T-helper 22 cell (primary cell): ENCODE measurements at places on chromosomes 11 and 22.

GRCh38 chr11:83349296-83349695 is 63.1 kb upstream of the CCDC90B start:
- no peak for DNase-seq

GRCh38 chr11:131593301-131593700 is 222.9 kb downstream of the NTM start:
- DNase-seq = no peak

DNA sequence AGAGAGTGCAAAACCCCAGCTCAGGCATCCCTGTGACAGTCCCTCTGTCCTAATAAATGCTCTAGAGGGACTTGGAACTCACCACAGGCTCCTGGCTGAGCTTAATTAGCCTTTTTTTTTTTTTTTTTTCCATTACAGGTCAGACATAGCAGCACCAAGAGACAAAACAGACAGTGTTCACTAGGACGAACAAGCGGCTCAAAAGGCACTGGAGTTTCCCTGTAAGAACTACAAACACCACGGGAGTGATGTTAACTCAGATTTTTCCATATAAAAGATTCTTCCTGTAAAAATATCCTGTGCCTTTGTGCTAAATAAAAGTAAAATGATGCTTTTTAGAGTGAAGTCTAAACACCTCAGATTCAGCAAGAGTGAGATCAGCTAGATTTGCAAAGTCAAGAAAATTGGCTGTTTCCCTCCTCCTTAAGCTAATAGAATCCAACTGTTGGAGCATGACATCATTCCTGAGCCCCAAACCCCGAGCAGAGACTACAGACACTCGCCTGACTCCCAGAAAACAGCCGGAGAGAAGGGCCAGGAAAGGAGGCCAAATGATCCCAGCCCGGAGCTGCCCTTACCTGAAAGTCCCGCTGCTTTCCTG is 101.0 kb upstream of the AKIP1 start:
- DNase-seq = no peak

DNA sequence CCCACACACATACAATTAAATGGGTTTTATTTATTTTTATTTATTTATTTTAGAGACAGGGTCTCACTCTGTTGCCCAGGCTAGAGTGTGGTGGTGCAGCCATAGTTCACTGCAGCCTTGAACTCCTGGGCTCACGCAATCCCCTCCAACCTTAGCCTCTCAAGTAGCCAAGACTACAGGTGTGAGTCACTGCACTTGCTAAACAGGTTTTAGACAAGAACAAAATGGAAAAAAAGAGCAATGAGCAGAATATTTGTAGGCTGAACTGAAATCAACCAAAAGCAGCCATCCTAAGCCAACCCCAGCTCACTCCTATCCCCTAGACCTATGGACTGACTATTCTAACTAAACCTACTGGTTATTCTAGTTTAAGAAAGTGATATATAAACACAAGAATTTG is 37.8 kb downstream of the MRE11 start:
- no peak for DNase-seq

- no peak for DNase-seq
Measured at GRCh38 chr22:23233084-23233531, 52.8 kb downstream of the BCR start.

DNA sequence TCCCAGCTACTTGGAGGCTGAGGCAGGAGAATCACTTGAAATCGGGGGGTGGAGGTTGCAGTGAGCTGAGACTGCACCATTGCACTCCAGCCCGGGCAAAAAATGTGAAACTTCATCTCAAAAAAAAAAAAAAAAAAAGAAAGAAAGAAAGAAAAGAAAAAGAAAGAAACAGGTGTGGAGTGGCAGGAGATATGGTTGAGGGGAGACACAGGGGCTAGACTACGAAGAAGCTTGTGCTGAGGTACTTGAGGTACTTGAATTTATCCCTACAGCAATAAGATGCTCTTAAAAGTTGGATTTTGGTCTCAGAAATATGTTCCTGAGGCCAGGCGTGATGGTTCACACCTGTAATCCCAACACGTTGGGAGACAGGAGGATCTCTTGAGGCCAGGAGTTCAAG is 2.2 kb upstream of the MAJIN start:
- no peak for DNase-seq

GRCh38 chr11:35725885-35726284 is 63.3 kb downstream of the TRIM44 start:
- DNase-seq = no peak

DNA sequence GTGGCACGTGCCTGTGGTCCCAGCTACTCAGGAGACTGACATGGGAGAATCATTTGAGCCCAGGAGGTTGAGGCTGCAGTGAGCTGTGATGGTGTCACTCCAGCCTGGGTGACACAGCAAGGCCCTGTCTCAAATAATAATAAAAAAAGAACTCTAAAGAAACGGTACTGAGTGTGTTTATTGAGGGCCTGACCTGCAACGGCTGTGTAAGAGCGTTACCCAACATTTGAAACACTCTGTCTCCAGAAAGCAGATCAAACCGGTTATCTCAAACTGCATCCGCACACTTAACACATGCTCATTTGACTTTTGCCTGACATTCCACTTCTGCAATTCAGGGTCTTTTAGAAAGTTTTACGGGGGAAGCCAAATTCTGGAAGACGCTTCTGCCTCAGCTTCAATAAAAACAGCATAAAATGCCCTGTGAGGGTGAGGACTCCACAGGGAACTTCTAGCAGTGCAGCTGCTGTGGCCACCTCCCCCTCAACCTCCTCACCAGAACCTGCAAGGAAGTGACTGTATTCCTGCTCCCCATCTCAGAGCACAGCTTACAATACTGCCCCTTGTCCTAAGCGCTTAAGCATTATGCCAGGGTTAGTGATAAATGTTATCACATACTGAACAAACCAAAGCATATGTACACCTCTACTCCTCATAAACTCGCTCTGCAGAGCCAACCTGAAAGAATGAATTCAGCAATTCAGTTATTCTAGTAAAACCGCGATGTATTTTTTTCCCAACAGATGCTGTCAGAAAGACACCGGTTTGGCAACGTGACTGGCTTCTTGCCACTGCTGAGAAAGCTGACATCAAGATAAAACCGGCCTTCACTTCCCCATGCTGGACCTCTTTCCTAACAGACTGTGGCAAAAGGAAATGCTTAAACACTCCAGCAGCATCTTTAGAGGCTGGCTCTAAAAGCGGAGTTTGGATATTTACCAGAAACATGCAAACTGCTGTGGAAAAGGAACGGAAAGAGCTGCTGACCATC is 52.2 kb downstream of the PRDM10 start:
- DNase-seq = no peak

DNA sequence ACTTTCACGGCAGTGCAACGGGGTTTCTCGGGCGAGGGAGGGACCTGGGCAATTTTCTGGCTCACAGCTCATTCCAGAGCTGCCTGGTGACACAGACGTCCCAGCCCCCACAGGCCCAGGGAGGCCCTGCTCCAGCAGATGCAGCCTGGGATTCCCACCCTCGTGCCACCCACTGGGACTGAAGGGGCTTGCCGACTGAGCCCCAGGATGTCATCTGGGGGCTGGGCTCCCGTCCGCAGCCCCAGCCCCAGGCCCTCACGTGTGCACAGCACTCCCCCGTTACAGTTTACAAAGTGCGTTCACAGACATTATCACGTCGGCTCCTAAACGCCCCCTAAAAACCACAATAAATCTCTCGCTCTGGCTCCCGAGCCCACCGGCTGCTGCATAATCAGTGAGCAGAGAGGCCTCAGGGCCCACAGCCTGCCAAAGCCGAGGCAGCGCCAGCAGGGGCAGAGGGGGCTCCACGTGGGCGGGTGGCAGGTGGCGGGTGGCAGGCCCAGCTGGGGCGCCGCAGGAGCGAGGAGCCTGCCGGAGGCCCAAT is 76.9 kb upstream of the TCF20 start:
- DNase-seq = no peak

- no peak for DNase-seq
Measured at GRCh38 chr11:84419616-84420015, 1133.4 kb upstream of the CCDC90B start.

DNA sequence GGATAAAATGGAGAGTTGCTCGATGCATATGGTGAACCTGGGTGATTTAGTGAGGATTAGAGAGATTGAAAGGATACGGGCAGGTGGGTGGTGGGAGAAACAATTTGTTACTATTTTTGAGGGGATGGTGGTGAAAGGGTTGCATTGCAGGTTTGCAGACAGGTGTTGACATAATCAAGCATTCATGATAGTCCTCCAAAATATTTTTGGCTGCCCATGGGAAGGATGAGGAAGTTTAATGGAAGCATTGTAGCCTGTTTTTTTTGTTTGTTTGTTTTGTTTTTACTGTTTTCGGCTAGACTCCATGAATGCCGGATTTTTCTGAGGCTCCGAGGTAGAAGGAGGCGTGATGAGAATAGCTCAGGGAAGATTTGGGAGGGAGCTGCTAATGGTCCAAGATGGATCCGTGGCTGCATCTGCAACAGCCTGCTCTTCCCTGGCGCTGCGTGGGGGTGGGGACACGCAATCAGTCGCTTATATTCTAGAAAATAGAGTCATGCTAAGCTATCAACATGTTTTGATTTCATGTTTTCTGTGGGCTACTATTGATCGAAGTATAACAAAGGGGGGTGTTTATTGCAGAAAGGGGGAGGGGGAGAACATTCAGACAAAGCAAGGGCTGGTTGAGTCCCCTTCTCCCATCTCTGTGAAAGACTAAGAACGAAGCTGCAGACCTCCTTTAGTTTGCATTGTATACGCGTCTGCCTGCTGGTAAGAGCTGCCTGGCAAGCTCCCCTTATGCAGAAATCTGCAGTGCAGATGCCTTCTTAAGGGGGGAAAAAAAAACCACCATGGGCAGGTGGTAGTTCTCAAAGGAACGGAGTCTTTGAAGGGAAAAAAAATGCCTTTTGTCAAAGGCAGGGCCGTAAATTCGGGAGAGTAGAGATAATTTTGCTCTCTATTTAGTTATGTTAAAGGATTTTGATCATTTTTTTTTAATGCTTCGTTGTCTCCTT is 1.0 kb downstream of the RTN3 start:
- no peak for DNase-seq

GRCh38 chr11:120859552-120860295 is 164.2 kb upstream of the TBCEL start:
- no peak for DNase-seq

DNA sequence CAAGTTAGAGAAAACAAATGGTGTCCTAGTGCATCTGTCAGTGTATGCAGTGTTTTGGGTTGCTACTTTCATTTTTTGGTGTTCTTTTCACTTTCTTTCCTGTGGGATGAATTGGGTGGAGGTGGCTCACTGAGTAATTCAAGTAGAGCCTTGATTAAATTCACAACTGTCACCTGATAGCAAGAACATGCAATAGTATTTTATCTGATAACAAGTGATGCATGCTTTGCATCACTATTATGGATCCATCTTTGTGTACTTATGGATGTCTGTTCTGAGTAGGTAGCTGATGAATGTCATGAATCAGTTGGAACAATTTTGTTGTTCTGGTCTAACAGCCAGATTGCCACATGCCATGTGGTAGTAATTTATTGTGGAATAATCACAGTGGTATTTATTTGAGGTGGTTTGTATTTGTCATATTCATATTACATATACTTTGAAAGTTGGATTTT is 87.5 kb downstream of the DDX10 start:
- DNase-seq = no peak

- no peak for DNase-seq
Measured at GRCh38 chr11:16114431-16114830, 241.9 kb downstream of the SOX6 start.

DNA sequence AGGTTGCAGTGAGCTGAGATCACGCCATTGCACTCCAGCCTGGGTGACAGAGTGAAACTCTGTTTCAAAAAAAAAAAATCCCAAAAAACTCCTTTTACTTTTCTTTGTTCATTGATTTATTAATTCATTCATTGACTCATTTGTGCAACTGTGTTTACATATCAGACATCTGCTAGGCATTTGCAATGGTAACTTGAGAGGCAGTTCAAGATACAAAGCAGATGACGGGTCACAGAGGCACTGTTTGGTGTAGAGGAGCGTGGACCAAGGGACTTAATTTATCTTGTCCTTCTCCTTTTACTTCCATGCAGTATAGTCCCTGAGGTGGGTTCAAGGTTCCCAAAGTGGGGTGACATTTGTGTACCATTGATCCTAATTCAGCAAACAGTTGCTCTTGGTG is 71.4 kb downstream of the KIAA1671 start:
- no peak for DNase-seq

- no peak for DNase-seq
Measured at GRCh38 chr11:15816260-15816871, 540.0 kb downstream of the SOX6 start.

GRCh38 chr11:94528551-94528950 is 15.2 kb upstream of the FUT4 start:
- no peak for DNase-seq

DNA sequence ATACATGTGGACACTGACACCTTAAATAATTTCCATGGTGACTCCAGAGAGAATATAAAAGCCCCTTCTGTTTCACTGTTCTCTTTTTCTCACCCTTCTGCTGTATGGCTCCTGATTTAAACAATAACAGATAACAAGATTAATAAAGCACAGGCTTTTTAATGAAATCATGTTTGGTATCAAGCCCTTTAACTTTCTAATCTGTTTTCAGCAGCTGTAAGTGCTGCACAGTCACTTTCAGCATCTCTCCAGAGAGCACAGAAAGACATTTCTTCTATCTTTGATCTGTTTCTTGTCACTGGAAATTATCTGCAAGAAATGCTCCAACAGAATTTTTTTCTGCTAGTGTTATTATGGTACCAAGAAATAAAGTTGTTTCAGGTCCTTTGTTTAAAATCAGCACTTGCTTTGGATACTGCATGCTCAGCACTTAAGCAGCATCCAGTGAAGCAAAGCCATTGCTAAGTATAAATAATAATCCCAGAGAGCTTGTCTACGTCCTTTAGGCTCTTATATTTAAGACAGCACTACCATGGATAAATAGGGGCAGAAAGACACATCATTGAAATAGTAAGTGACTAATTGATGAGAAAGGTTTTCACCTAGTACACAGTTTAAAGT is 134.2 kb upstream of the CARD18 start:
- no peak for DNase-seq

DNA sequence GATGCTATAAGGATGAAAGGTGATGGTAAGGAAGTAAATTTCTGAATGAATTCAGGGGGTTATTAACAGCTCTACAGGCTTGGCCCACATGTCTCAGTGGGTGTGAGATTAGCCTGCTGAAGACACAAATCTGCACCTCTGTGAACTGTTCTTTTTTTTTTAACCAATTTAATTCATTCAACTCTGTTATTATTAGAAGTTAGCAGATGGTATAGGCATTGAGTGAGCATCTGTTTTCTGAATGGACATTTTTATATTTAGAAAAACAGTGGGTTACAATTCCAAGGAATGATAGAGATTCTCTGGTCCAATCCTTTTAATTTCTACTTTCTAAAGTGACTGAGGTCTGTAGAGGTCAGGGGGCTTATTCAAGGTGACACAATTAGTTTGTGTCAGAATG is 122.0 kb upstream of the SORL1-AS1 start:
- DNase-seq = no peak

GRCh38 chr11:32161293-32161692 is 70.4 kb downstream of the RCN1 start:
- DNase-seq = no peak
